ENCODE measurements at places on chromosomes 11 and 22.

GRCh38 chr11:117519170-117519569, 191.5 kb downstream of the CEP164 start:
- DNase-seq, result no peak

GRCh38 chr11:112367461-112367860, 106.8 kb upstream of the PLET1 start:
- DNase-seq, result no peak

DNA sequence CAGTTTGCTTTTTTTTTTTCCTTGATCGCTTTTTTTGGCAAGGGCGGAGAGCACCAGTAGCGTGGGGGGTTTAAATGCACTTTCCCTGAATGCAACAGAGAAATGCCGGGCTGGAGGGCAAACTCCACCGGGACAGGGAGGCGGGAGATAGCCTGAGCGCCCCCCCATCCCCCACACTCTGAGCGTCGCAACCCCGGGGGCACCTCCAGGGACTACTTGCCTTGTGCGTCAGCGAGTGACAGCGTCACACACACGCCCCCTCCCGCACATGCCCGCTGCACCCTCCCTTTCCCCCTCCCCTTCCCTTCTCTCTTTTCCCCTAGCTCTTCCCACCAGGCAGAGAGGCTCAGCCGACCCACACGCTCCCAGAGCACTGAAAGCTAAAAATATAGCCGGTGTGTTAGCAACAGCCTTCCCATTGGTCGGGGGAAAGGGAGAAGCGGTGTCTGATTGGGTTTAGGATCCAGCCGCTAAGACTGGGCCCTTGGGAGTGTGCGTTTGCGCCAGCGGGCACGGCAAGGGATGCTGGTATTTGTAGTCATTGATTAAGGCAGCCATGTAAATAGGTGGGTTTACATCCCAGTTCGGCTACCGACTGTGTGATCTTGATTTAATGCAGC, 1.7 kb upstream of the TOB2 start:
- DNase-seq, result peak; percentile 79

- no peak for DNase-seq
Observed at GRCh38 chr11:107563702-107564101, 1.8 kb downstream of the ALKBH8 start.

GRCh38 chr11:802018-802617, 2.9 kb downstream of the PIDD1 start:
- no peak for DNase-seq

- DNase-seq, result no peak
Observed at GRCh38 chr22:50676180-50676636, 3.6 kb downstream of the SHANK3 start.

DNA sequence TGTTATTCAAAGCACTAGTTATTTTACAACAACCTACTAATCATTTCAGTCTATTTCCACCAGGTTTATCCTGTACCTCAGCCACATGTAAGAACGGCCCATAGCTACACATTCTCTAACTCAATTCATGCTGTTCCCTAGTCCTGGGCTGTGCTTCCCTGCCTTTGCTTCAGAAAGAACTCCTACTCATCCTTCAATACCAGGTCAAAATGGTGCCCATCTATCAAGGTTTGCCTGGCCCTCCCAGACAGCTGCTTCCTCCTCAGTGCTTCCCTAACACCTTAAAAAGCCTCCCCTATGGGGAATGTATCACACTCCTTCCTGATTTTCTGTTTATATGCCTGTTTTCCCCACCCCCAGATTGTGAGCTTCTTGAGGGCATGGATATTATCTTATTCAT, 400.7 kb downstream of the MN1 start:
- no peak for DNase-seq

DNA sequence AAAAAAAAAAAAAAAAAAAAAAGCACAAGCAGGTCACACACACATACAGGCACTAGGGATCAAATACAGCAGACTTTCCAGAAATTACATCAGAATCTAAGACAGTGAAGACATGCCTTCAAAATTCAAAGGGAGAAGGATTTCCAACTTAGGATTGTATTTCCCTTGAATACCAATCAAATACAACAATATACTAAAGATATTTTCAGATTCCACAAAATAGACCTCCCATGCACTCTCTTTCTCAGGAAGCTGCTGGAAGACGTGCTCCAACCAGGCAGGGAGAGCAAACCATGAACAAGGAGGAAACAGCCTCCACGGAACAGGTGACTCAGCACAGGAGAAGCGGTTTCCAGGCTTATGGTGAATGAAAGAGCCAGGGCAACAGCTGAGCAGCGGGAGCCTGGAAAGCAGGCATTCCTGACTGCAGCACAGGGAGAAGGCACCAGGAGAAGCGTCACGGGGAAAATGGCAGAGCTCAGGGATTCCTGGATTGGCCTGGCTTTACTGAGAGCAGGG, 32.0 kb downstream of the TMEM184B start:
- DNase-seq, result no peak

DNA sequence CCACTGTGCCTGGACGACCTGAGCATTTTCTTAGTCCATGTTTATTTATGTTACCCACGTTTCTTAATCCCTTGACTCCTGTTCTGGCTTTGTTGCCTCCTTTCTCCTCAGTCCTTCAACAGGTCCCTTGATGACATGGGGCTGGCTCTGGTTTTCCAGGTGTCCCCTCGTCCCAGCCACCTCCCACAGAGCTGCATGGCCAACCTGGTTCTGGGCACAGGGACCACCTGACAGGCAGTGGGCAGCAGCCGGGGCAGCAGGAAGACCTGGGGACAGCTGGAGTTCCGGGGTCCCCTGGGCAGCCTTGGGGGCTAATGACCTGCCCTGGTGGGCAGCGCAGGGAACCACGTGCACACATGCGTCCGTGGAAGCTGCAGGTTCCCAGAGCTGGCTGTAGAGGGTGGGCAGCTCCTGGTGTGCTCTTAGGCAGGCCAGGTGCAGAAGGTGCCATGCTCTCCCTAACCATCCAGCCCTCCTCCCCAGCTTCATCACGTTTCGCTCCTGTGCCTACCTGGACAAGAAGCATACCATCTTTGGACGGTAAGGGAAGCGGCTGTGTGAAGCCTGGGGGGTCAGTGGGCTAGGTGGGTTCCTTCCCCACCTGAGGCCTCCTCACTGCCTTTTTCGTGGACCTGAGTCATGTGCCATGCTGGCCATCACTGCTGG, 27.7 kb downstream of the PPIL2 start:
- no peak for DNase-seq

DNA sequence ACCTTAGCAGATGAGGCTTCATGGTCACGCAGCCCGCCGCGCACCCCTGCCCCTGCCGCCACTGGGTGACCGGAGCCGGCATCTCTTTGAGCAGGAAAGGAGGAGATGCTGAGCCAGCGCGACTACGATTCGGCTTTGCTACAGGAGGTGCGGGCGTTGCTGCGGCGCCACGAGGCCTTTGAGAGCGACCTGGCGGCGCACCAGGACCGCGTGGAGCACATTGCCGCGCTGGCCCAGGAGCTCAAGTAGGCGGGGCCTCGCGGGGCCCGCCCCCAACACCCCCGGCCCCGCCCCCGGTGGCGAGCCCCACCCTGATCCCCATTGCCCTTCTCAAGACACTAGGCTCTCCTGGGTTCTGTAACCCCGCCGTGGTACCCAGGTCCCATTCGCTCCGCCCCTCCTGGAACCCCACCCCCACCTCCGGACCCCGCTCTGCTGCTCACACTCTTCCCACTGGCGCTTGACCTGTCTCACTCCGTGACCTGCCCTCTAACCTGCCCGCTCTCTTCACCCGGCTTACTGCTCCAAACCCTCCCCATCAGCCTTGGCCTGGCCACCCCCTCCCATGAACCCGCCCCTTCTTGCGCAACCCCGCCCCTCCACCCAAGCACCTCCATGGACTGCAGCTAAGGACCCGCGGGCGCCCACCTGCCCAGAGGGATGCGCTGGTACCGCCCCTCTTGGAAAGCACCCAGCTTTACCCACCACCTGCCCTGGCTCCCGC, 9.1 kb downstream of the CTSF start:
- no peak for DNase-seq

DNA sequence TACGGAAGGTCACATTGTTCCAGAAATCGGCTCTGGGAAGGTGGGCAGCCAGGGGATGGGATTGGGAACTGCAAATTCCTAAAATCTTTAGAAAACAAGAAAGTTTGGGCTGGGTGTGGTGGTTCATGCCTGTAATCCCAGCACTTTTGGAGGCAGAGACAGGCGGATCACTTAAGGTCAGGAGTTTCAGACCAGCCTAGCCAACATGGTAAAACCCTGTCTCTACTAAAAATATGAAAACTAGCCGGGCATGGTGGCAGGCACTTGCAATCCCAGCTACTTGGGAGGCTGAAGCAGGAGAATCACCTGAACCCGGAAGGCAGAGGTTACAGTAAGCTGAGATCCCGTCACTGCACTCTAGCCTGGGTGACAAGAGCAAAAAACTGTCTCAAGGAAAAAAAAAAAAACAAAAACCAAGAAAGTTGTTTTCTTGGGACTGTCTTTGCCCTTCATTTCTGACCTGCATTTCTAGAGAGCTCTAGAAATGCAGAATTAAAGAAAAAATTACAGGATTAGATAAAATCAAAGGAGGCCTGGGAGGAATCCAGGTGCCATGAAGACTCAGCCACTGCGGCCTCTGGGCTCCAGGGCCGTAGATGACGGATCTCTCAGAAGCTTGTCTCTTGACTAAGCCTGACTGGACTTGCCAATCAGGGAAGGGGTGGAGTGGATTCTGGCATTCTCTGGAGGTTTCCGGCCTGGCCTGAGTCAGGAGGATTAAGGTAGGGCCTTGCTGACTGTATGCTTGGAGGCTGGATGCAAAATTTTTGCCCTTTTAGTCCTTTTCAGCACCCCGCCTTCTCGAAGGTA, 5.3 kb upstream of the MALAT1 start:
- no peak for DNase-seq

GRCh38 chr11:94281324-94281723, 23.1 kb upstream of the IZUMO1R start:
- DNase-seq, result no peak

- peak; percentile 46 for DNase-seq
Observed at GRCh38 chr11:6353367-6353987, 33.2 kb upstream of the CAVIN3 start.

DNA sequence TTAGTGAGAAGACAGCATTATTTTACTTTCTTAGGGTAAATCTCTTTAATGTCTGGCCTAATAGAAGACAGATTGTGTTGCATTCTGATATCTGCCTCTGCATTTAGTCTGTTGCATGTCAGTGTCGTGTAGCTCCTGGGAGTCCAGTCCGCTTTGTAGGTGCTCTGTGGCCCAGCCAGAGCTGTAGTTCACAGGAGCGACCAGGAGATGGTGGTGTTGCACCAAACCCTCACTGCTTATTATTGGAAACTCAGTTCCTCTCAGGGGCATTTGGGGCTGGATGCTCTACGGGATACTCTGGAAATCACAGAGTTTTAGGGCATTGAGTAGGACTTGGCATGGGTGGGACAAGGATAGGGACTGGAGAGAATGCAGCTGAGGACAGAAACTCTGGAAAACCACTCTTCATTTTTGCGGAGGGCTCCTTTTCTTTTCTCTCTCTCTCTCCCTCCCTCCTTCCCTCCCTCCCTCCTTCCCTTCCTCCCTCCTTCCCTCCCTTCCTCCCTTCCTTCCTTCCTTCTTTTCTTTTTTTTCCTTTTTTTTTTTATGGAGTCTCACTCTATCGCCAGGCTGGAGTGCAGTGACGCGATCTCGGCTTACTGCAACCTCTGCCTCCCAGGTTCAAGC, 21.7 kb downstream of the MIAT start:
- peak; percentile 61 for DNase-seq

DNA sequence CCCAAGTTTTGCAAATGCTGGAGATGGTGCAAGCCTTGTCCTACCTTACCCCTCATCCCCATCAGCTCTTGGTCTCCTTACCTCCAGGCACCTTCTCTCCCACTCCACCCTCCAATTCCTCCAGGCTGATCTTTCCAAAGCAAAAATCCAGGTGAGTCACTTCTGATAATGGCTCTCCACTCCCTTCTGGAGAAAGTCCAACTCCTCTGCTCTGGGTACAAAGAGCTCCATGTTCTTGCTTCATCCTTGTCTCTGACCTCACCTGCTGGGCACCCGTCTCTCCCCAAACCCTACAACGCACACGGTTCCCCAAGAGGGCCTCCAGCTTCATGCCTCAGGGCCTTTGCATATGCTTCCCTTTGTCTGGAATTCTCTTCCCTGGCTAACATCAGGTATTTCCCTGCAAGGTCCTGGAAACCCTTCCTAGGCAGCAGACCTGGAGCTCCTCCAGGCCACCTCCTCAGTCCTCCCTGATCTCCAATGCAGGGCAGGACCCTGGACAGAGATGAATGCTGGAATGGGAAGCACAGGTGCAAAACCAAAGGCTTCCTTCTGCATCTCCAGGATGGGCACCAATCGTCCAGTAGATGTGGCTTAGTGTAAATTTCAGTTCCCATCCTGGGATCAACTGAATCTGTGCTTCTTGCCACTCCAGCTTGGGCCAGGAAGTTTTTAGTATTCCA, 22.7 kb downstream of the IFT27 start:
- no peak for DNase-seq

- peak; percentile 73 for DNase-seq
Observed at GRCh38 chr22:50270666-50271394, 650 bp upstream of the MAPK11 start.

GRCh38 chr11:10846660-10847059, 11.2 kb downstream of the ZBED5 start:
- no peak for DNase-seq

- no peak for DNase-seq
Observed at GRCh38 chr11:17219016-17219415, 11.2 kb upstream of the PIK3C2A start.

GRCh38 chr11:68206211-68206610, 6.9 kb downstream of the KMT5B start:
- DNase-seq, result no peak

DNA sequence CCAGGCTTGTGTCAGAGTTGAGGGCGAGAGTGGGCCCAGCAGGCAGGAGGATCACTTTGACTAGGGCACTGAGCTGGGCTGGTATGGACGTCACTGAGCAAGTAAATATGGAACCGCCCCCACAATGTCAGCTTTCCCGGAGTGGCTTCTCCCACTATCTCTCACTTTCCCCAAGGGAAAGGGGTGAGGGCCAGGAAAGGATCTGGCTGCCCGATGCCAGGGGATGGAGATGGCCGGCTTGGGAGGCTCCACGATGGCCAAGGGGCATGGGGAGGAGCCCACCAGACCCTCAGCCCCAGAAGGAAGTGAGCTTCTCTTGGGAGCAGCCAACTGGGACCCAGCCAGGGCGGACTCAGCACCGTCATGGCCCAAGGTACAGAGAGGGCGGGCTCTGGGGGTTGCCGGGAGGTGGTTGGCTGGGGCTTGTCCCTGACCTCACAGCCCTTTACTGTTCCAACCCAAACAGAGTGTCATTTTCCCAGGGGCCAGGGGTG, 8.7 kb downstream of the PRDM11 start:
- DNase-seq, result no peak

GRCh38 chr22:39308614-39309363, 10.6 kb downstream of the RPL3 start:
- no peak for DNase-seq

Measured in GM12891 (cell line).